ENCODE measurements at places on chromosomes 2 and 18.

- DNase-seq, result no peak
Observed at GRCh38 chr2:233563663-233564430, 2.7 kb downstream of the USP40 start.

GRCh38 chr2:85736456-85737355 is 17.1 kb upstream of the ATOH8 start:
- no peak for DNase-seq

- no peak for DNase-seq
Observed at GRCh38 chr2:132697556-132698205, 27.7 kb upstream of the LYPD1 start.

DNA sequence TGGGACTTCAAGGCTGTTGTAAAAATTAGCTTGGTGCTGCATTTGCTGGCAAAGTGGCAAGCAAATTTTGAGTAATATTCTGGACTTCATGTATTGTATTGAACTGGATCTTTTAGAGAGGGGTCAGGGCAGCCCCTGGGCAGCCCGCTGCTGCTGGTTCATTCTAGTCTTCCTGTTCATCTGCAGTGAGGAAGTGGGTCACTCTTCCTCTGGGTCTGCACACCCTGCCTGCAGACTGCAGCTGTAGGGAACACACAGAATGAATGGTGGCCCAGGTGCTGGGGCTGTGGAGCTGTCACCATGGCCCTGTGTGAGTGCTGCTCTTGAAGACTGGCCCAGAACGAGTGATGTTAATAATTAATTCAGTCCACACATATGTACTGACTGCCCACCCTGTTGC is 9.4 kb downstream of the SH3RF3 start:
- no peak for DNase-seq

DNA sequence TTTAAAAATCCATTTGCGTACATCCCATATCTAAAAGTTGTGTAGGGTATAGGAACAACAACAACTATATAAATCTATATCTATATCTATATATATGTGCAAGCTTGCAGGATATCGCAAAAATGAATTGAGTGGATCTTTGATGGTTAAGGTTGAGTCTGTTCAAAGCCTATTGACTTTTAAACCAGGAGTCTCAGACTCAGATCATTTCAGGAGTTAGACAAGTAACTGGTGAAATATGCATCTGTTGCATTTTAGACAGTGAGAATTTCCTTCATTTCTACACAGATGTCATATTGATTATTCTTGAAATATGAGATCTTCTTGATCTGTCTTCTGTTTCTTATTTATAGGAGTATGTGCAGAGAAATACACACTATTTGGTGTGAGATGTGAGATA is 66.5 kb downstream of the PARD3B start:
- no peak for DNase-seq

GRCh38 chr2:209840434-209840833 is 68.8 kb downstream of the UNC80 start:
- DNase-seq, result no peak

GRCh38 chr2:107990718-107991117 is 4.4 kb downstream of the SLC5A7 start:
- DNase-seq, result no peak

- no peak for DNase-seq
Observed at GRCh38 chr2:64524604-64525316, 632 bp downstream of the AFTPH start.

GRCh38 chr18:36589857-36590543 is 238.8 kb downstream of the TPGS2 start:
- DNase-seq, result no peak

DNA sequence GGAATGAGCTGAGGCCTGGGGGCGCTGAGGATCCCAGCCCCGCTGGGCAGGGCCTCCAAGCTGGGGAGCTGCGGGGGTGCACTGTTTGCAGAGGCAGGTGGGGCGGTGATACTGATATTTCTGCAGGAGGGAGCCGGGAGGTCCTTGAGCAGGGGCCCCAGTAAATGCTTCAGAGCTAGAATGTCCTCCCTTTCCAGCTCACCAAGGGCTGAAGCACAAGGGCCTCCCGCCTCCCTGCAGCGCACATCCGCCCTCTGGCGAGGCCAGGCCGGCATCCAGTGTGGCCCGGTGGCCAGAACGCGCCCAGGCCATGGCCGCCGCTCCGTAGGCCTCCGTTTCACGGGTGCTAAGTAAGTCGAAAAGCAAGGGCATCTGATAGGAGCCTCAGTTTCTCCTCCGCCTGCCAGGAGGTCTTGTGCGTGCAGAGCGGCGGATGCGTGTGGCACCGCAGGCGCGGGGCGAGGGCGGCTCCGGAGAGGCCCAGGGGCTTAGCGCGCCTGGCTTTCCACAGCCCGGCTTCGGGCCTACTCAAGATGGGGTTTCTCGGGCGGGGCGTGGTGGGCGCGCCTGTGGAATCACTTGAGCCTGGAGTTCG is 29.5 kb upstream of the CHMP1B start:
- DNase-seq, result no peak

GRCh38 chr2:238313289-238313990 is 6.9 kb upstream of the TRAF3IP1 start:
- no peak for DNase-seq

GRCh38 chr2:194363878-194364277 is 1293.1 kb upstream of the SLC39A10 start:
- no peak for DNase-seq

DNA sequence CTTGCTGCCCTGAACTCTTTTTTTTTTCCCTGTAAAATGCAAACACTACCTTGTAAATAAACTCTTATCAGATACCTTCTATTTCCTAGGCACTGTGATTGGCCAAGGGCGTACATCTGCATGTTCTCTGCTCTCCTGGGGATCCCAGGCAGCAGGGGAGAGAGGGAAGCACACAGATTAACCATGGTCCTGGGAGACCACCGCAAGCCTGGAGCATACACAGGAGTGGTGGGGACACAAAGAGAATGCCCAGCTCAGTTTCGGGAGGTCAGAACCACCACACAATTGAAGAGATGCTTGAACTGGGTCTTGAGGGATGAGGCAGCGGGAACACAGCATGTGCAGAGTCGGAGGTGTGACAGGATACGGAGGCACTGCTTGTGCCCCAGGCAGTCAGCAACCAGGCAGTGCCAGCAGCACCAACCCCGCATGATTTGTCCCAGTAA is 2.1 kb downstream of the GREB1 start:
- no peak for DNase-seq

GRCh38 chr2:236512902-236513435 is 56.7 kb upstream of the ACKR3 start:
- no peak for DNase-seq

DNA sequence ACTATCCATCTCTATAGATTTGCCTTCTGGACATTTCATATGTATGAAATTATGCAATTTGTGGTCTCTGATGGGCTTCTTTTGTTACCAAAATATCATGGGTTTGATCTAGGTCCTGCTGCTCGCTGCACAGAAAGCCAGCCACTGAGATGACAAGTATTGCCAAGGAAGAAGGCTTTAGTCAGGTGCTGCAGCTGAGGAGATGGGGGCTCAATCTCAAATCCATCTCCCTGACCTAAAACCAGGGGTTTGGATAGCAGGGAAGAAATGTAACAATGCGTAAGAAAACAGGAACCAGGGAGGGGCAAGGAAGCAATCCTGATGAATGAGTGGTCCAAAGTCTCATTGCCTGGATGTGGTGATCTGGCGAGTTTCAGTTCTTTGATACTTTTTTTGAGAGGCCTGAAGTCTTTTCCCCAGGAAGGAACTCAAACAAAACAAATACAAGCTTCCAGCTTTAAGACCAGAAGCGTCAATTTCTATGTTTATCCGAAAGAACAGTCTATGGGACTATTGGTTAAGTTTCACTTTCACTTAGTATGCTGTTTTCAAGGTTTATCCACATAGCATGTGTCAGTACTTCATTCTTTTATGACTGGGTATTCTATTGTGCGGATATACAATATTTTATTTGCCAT is 3.4 kb upstream of the CKAP2L start:
- no peak for DNase-seq

GRCh38 chr2:99697811-99698568 is 208.2 kb upstream of the REV1 start:
- DNase-seq, result no peak

GRCh38 chr2:231602859-231603467 is 10.3 kb downstream of the TEX44 start:
- DNase-seq, result no peak

DNA sequence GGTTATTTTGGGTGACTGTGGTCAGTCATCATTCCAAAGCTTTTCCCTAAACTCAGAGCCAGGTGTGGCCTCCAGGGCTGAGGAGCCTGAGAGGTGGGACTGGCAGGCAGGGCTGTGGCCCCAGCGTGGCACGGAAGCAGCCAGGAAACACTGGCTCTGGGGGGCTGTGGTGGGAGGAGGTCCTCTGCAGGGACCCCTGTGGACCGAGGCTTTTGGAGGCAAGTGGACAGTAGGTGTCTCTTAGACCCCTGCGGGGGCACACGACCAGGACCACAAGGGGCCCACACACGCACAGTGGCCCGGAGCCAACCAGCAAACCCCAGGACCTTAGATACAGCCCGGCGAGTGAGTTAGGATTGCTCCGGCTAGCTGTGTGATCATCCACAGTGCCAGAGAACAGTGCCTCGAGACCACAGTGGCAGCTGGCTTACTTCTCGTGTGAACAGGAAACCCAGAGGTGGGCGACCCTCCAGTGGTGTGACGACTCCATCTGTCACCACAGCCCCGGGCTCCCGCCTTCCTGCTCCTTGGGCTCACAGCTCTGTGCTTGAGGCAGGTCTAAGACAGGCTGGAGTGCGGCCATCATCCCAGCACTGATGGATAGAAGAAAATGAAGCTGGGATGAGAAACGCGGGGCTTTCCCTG is 1.6 kb upstream of the RTP5 start:
- no peak for DNase-seq

DNA sequence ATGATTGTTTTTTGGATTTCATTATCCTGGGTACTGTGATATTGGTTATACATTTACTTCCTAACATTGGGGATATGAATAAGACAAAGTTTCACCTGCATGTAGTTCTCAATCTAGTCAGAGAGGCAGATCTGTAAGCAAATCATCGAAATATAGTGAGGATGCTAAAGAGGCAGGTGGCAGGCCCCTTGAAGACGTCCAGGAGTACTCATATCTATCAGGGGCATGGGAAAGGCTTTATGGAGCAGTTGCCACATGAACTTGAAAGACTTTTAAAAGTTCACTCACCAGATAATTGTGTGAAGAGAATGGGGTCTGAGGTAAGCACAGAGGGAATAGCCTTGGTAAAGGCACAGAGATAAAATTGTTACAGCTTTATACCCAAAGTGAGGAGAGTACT is 78.8 kb downstream of the EHBP1 start:
- DNase-seq, result no peak

- DNase-seq, result no peak
Observed at GRCh38 chr2:49207204-49207603, 52.9 kb upstream of the FSHR start.

- DNase-seq, result no peak
Observed at GRCh38 chr2:155913356-155913755, 419.2 kb downstream of the NR4A2 start.

DNA sequence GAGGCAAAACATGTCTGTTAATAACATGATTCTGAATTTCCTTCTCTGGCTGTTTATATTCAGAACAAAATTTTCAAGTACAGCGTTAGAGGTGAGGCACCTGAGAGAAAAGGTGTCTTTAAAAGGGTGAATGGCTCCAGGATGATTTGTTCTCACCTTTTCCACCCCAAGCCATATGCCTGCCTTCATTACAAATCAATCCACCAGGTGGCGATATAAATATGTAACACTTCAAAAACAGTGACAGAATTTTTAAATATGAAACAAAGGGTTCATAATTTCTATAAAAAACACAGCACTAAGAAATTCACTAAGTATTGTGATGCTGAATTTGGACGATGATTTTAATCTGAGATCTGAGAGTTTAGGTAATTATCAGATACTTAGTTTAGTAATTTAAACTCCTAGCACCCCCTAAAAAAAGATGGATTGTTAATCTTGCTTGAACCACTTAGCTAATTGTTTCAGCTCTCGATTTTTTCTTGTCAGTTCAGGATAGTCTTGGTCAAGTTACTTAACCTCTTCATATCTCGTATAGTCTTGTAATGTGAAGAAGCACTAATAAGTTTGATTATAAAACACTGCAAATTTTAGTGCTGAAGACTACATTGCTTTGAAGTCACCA is 528.8 kb downstream of the CPS1 start:
- no peak for DNase-seq

GRCh38 chr2:227504700-227505099 is 32.7 kb downstream of the AGFG1 start:
- no peak for DNase-seq

DNA sequence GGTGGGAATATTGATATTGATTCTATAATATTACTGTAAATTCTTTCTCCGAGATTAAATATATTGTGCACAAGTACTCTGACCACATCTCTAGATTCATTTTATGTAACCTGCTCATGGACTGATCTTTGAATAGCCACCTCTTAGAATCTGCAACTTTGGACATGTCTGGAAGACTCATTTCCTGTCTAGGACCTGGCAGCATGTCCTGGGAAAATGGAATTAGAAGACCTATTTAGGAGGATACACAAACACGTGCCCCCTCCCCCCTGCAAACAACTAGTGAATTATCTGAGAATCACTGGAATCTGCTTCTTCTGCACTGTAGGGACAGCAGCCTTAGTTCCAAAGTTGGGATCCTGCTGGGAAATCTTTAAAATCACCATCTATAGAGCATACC is 94.1 kb downstream of the UBE2E3 start:
- DNase-seq, result no peak

DNA sequence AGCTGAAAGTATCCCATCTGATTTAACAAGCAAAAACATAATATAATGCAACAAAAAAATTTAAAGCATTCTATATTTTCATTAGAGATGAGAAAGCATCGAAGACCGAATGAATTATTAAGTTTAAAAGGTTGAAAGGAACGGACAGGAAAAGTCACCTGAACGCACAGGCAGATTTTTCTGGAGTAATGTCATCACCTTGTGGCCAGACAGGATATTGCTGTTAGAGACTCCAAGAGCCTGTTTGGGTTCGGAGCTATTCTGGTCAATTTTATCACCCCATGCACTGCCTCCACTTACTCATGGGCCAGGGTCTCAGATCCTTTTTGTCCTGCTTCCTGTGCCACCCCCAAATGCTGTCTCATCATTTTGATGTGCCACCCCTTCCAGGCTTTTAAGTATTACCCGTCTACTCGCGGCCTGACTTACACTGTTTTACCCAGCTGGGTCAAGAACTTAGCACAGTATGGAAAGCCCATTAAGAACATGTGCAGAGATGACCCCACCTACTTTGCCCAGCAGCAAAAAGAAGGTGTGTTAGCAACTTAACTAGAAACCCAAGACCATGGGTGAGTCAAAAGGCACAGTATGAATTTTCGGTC is 27.3 kb downstream of the GKN2 start:
- no peak for DNase-seq

DNA sequence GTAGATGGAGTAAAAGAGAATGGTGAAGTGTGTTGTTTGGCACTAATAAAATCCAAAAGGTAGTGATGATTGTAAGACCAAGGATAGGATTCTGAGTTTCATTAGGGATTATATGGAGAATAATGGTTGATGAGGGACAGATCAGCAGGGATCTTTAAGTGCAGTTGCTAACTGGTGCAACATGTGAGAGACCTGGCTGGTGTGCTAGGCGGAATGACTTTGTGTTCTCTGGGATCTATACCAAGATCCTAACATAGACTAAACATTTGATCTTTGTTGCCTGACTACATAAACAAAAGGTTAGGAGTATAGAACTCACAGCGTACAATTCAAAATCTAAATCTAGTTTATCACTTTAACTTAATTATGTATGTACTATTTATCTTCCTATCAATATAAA is 135.4 kb downstream of the PTRHD1 start:
- DNase-seq, result no peak
